Stimulated activated CD4-positive, alpha-beta T cell treated with anti-CD3 and anti-CD28 coated beads, Interleukin-4, amount 100 ng/mL, for 1 hour (primary cell): ENCODE measurements at places on chromosomes 6 and 20.

DNA sequence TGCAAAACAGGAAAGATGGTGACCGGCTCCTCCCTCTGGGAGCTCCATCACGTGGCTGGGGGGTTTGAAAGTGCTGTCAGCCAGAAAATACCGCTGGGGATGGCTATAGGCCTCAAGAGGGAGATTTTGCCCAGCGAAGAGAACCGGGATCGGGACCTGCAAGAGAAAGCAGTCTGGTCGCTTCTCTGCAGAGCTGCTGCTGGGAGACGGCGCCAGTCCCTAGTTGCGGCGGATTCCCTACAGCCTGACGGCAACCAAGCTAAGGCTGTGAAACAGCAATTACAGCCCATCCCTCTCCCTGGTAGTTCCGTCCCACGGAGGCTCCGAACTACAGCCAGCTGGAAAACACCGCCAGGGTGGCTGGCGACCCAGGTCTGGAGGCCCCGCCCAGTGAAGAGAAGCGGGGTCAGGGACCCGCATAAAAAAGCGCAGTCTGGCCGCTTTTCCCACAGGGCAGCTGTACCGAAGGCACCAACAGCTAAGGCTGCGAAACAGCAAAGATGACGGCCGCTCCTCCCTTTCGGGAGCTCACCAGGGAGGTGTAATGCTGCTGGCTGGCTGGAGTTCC is 238.1 kb upstream of the IRAK1BP1 start:
- no peak for DNase-seq

GRCh38 chr20:48824830-48825565 is 2.8 kb downstream of the PREX1 start:
- no peak for DNase-seq

DNA sequence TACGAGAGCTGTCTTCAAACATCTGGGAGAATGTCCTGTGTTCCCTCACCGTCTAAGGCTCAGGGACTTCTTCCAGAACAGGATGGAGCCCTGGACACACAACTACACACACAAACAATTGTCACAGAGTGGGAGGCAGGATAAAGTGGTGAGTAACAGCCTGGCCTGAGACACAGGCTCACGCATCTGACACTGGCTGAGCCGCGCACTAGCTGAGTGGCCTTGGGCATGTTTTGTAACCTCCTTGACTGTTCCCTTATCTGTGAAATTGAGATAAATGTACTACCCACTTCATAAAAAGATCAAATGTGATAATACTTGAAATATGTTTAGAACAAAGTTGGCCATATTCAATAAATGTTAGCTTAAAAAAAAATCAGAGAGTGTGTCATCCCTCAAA is 132.4 kb upstream of the ARMC2 start:
- no peak for DNase-seq

DNA sequence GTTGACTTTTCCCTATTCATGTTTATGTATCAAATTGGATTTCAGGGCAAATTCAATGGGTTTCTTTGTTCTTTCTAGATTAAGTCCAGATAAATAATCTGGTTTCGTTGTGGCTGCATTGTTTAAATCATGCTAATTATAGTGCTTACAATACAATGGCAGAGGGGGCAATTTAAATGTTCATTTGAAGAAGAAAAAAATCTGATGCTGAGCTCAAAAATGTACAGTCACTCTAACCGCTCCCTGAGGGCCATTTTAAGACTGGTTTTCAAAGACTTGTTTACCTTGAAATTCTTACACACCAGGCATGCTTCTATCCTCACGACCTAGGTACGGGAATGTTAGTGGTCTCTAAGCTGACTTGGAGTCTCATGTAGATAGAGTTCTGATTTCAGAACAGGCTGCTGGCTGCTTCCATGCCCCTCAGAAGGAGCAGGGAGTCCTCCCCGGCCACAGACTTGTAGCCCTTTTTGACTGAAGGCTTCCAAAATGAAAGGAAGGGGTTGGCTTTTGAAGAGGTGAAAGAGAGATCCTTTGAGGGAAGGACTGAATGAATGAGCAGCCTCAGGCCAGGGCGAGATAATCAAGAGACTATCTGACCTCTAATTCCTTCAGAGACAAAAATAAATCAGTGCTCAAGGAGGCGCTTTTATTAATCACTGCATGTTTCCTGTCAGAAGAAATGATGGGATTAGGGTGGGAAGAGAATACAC is 86.1 kb upstream of the ZNF217 start:
- DNase-seq, result no peak

DNA sequence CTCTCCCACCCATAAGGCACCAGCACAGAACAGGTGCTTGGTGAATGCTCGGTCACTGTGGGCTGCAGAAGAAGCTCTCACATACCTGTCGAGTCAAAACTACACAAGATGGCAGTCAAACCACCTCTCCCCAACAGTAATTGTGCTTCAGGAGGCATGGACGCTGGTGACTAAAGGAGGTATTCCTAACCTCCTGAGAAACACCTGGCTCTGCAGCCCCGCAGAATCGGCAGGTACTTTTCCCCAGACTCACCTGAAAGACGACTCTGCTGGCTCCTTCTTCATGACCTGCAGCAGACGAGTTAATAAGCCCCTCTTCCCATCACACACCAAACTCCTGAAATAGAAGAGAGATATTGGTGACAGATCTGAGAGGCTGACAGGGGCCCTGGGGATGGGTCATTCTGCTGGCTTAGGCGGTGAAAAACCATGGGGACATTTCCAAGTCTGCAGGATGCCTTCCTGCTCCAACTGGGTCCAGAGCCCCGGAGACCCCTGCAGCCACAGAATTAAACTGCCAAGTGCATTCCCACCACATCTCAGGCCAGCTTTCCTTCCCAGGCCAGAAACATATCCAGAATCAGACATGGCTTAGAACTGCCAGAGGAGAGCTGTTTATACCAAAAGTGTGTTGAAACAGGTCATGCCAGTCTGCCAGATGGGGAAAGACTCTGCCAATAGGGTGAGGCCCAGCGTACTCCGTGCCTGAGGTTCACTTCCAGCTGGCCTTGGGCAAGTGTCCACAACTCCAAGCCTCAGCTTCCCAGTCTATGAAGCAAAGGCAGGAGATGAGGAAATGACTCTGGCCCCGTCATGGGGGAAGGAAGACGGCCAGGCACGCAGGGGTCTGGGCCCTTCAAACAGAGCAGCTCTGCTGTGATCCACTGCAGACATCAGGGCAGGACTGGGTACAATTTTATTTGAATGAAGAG is 53.0 kb downstream of the MYH7B start:
- DNase-seq, result no peak

DNA sequence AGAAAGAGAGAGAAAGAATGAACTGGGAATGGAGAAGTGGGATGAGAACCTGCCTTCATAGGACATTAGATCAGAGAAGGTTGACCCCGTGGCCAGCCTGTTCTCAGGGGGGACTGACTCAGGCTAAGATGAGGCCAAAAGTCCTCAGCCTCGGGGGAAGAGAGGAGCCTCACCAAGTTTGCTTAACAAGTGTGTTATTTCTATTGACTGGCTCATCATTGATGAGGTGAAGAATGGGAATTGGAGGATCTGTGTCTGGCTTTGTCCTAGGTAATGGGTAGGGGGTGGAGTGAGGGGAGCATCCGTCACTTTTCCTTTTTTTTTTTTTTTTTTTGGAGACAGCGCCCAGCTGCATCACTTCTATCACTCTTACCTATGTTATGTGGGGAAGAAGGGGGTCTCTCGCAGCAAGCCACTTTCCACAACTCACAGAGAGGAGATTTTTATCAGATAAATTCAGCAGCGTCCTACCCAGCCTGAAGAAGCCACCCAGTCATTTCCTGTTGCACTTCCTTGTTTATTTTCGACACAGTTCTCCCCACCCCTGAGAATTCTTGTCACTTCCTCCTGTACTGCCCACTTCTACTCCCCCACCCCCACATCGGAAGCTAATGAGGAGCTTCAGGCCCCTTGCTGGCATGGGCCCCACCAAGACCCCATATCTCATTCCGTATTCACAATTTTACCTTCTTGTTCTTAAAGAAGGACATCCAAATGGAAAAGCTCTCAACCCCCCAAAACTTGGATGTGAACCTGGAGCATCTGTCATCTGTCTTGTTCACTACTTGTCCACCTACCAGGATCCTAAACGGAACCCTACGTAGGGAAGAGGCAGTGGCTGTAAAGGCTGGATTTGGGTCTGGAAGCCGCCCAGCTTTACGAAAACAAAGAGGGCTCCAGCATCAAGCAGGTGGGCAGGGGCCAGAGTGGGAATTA is 2.8 kb upstream of the RNASET2 start:
- DNase-seq, result no peak

DNA sequence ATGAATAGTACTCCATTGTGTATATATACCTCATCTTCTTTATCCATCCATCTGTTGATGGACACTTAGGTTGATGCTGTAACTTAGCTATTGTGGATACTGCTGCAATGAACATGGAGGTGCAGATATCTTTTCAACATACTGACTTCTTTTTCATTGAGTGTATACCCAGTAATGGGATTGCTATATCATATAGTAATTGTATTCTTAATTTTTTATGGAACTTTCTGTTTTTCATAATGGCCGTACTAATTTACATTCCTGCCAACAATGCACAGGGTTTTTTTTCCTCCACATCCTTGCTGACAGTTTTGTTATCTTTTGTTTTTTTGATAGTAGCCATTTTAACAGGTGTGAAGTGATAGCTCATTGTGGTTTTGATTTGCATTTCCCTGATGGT is 5.2 kb downstream of the CCN2 start:
- no peak for DNase-seq

GRCh38 chr6:112296122-112296521 is 41.8 kb upstream of the LAMA4 start:
- DNase-seq, result no peak

GRCh38 chr6:87483929-87484328 is 11.2 kb downstream of the SLC35A1 start:
- DNase-seq, result no peak

DNA sequence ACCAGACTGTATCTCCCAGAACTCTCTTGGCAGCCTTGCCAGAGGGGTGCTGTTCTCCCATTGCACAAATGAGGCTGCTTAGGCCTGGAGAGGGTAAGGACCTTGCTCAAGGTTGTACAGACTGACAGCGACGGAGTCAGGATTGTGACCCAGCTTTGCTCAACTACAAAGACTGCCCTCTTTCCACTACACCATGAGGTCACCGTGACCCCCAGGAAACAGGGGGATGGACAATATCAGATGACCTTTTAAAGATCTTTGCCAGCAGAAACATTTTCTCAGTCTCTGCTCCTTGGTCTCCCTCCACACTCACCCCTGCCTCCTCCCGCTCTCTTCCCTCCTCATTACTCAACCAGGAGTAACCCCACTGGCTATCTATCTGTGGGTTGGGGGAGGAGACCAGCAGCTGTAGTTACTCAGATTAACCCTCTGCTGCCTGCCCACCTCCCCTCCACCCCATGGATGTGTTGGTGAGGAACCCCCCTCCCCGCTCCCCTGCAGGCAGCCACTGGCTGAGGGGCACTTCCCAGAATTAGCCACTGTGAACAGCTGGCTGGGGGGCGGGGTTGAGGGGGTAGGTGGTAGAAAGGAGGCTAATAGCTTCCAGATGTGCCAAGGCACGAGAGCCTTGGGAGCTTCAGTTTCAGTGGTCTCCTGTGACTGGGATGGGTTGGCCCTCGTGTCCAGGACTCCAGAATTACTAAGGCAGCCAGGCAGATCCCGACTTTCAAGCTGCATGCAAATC is 26.9 kb upstream of the MRPS18A start:
- DNase-seq, result no peak

- no peak for DNase-seq
Observed at GRCh38 chr6:16512544-16513290, 248.5 kb downstream of the ATXN1 start.

DNA sequence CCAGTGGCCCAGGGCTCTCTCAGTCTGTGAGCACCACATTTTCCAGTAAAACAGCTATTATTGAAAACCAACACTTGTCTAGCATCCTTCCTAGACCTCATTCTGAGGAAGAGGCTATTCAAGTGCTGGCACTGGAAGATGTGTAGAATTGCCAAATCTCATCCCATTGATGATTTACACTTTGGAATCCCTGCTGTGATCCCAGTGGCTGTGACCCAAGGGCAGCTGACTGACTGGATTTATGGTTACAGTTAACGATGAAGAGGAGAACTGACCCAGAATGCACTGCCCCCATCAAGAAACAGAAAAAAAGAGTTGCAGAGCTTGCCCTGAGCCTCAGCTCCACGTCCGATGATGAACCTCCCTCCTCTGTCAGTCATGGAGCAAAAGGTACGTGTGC is 2.4 kb downstream of the CMTR1 start:
- DNase-seq, result no peak

DNA sequence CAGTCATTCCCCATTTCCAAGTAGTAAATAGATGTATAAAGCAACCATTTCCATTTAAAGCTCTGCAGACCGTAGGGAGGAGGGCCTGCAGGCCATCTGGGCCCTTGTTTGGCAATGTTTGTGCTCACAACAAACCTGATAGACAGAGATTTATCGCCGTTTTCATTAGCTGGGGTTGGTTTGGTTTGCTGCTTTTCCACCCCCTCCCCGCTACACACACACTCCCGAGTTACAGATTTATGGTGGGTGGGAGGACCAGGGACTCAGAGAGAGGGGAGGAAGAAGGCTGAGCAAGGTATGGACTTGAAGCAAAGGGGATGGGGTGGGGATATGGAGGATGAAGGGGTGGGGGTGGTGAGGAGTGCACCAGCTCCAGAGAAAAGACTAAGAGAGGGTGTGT is 36.6 kb upstream of the FOXP4 start:
- DNase-seq, result no peak

DNA sequence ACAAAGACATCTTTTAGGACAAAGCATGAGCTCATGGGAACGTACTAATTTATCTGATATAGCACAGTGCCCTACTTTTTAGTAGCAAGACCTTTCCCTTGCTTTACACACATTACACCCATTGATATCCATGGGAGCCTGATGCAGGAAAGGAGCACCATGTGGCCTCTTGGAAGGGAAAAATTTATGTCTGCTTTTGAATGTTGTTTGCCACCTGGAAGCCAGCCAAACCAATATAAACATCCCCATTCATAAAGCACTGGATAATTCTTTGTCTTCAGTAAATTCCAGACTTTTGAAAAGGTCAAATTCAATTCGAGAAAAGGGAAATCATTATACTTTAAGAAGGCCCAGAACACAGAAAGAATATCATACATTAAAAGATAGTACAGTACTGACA is 152.3 kb upstream of the BEND6 start:
- DNase-seq, result no peak

DNA sequence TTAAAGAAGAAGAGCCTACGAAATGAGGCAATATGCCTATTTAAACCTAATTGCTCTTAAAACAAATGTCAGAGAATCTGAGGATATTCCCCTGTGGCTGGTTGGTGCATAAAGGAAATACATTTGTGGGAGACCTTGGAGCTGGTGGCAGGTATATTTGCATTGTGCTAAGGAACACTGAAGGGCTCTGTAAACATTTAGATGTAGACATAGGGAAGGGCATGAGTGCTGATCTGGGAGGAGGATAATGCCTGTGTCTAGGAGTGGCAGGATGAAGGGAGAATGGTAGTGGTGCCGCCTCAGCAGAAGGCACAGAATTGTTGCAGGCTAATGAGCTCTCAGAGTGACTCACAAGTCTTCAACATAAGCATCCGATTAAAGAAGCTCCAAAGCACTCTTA is 85.8 kb downstream of the CD164 start:
- DNase-seq, result no peak

- DNase-seq, result no peak
Observed at GRCh38 chr6:128518434-128519131, 1.8 kb downstream of the PTPRK start.
